ENCODE measurements at places on chromosomes 12 and 14.

- DNase-seq: peak; percentile 87
Observed at GRCh38 chr12:57280211-57281062, 29.4 kb upstream of the STAC3 start.

GRCh38 chr12:15831315-15831978, 42.3 kb upstream of the EPS8 start:
- DNase-seq: no peak

GRCh38 chr14:72892103-72892878, 1.6 kb downstream of the DPF3 start:
- peak; percentile 37 for DNase-seq

GRCh38 chr12:6977653-6978052, 6.9 kb downstream of the EMG1 start:
- no peak for DNase-seq

- DNase-seq: no peak
Observed at GRCh38 chr12:8773461-8773860, 49.0 kb upstream of the A2ML1 start.

DNA sequence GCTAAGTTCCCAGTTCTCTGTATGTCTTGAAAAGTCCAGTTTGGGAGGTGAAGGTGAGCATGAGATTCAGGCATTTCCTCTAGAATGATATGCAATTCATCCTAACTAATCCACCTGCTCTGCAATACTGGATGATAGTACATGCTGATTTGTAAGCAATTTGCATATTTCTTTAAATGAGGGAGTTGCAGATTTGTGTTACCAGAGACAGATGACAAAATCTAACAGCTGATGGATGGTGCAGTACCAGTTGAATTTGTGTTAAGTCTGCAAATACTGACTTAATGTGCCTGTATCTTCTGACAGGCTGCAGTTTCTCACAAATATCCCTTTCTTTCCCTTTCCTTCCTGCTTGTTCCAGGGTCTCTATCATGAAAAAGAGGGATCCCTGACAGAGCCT, 76.4 kb upstream of the MBIP start:
- DNase-seq: no peak

DNA sequence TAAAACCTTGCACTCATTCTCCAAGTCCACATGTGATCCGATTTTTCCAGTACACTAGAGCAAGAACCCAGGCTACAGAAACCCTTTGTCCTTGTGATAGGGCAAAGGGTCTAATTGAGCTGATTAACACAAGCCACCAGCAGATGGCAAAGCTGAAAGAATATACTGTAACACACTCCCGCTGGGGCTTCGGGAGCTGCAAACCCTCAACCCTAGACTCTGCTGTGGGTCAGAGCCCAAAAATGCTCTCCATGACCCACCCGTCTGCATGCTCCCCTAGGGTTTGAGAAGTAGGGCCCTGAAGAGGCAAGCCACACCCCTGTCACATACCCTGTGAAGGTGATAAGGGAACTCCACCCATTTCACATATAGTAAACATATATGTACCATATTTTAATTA, 33.6 kb upstream of the PCNX1 start:
- peak; percentile 34 for DNase-seq

GRCh38 chr14:60636879-60637478, 12.3 kb downstream of the SIX1 start:
- DNase-seq: no peak

DNA sequence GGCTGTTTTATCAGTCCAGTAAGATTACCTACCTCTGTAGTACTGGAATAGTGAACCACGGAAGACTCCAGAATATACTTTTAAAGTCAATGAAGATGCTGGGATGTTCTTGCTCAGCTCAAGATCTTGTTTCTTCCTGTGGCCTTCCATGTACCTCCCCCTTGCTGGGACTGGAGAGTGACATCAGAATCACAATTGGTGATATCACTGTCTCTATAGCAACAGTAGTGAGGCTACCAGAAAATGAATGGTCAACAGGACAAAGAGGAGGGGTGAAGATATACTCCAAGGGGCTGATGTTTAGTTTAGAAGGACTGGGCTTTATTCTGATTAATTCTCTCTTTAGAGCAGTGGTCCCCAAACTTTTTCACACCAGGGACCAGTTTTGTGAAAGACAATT, 3.8 kb downstream of the AKAP3 start:
- no peak for DNase-seq

DNA sequence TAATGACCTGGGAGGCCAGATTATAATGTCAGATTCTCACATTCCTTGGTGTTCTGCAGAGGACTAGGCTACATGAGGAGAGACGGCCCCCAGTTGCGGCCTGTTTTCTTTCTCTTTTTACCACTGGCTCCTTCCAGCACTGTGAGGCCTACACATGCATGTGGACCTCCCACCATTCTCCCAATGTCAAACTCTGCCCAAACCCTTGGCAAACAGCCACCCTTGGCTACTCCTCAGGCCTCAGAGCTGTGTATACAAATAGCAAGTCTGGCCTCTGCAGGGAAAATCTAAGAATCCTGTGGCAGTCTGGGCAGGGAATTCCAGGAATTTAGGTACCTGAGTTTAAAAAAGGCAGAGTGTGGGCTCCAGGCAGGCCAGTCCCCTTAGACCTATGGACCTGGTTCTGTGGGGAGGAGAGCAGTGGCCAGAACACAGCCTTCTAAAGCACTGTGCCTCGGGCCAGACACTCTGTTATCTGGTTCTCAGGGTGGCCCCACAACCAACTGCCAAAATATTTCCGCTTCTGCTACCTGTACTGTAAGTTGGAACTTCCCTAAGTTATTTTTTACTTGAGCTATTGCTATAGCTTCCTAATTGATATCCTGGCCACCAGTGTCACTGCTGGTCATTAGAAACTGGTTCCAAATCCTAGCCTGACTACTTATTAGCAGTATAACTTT, 19.9 kb upstream of the NEDD1 start:
- no peak for DNase-seq

DNA sequence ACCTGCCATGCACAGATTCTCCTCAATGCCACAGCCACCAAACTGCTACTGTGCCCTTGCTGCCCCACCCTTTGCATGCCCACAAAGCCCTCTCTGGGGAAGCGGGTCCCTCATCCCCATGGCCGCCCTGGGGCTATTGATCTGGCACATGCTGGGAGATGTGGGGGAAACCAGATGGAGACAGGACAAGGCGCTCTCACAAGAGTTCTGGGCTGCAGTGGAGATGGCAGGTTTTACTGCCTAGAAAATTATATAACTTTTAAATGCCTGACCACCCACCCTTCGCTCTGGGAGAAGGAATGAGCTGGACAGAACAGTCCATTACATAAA, 10.6 kb upstream of the PIP4K2C start:
- no peak for DNase-seq

DNA sequence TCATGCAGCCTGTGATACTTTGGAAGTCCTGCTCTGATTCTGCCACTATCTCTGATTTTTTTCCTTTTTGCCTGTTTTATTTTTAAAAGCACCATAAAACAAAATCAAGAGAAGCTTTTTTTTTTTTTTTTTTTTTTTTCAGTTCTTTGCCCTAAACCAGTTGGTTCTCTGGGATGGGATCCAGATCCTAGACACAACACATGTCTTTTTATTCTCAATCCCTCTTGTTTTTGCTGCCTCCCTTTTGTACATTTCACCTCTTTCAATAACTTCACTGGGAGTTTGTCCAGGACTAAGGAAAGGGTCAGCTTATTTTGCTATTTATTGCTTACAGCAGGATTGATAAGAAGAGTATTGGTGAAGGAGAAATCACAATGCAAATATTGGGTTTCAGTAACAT, 139.4 kb downstream of the GRIP1 start:
- no peak for DNase-seq

GRCh38 chr12:101480849-101481248, 5.7 kb downstream of the SPIC start:
- no peak for DNase-seq

GRCh38 chr14:61342486-61342885, 21.1 kb downstream of the PRKCH start:
- DNase-seq: no peak

DNA sequence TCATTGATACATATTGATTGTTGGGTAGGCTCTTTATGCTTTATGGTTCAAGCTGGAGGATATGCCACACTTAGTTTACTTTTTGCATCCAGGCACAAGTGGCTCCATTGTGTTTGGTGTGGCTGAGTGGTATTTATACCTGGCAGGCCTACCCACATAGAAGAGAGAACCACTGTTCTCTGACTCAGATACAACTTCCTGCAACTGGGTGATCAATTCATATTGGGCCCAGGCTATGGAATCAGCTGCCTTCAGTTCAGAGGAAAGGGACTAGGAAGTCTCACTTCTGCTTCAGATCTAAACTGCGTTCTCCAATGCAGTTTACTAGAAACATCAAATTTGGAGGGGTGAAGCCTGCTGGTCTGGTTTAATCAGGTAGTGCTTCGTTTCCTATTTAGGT, 49.8 kb upstream of the LRRK2 start:
- no peak for DNase-seq

DNA sequence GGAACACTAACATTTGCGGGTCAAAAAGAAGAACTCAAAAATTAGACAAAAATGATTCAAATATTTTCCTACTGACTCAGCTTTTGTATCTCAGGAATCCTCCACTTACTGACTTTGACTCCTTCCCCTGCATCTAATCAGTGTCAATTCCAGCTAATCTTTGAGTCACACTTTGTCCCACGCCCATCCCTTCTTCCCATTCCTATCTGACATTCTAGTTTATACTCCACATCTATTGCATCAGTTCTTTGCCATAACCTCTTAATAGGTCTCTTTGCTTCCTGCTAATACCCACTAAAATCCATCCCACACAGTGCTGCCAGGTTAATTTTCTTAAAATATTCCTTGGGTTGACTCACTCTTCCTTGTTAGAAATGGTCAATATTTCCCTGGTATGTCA, 19.1 kb downstream of the BBS10 start:
- DNase-seq: peak; percentile 74

DNA sequence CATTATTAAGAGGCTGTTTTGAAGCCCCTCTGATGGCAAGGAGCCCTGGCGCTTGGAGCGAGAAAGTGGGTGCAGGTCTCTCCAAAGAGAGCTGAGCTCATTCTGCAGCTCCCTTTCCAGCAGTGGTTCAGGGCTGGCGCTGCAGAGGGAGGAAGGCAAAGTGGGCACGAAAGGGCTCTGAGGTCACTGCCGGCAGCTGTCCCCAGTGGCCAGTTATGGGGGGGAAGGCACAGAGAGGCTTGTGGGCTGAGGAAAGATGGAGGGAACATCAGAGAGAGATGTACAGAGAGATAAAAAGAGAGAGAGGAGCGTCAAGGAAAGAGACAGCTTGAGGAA, 75.2 kb upstream of the TBX5 start:
- DNase-seq: no peak

GRCh38 chr12:2691345-2692071, 103.3 kb upstream of the FKBP4 start:
- DNase-seq: no peak

DNA sequence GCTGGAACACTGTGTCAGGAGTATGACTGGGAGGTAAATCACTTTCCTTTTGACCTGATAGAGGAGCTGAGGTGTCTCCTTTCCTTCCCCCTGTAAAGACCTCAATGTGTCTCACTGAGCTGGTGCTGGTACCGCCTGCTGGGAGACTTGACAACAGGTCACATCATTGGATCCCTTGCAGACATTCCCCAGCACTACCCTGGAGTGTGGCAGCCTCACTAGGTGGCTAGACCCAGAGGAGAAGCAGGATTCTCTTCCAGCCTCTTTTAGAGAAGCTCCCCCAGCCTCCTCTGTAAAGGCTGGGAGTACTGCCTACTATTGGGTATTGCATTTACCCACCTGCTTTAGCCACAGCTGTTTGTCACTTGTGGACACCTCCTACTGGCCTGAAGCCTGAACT, 223.9 kb downstream of the ADGRD1 start:
- DNase-seq: no peak

DNA sequence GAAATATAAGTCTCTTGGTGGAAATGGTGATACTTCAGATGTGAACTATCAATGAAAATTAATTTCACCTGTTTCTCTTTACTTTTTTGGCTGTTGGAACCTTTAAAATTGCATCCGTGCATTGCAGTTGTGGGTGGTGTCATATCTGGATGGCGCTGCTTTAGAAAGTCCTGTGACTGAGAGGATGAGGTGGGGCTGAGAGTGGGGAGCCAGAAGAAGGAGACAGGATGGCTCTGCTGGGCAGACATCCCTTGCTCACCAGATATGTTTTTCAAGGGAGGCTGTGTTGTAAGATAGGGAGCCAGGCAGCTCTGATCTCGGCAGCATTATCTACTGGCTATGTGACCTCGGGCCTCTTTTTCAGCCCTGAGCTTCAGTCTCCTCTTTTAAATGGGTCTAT, 12.7 kb downstream of the ASB2 start:
- DNase-seq: no peak

GRCh38 chr14:82055515-82056115, 522.0 kb upstream of the SEL1L start:
- no peak for DNase-seq

DNA sequence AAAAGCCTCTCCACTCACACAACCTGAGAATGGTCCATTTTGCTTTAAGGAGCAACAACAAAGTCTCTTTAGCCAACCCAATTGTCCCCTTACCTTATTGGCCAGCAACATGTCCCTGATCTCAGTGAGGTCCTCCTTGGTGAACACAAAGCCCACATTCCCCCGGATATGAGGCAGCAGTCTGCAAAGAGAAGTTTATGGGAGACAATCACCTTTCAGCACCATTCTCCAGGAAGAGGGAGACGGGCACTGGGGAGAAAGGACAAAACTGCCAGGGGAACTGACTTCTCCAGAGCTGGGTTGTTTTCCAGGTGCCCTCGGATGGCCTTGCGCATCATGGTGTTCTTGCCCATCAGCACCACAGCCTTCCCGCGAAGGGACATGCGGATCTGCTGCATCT, 1.9 kb downstream of the RPLP0 start:
- DNase-seq: no peak

- DNase-seq: no peak
Observed at GRCh38 chr14:33767586-33768457, 183.1 kb downstream of the EGLN3 start.

- no peak for DNase-seq
Observed at GRCh38 chr12:113368331-113368730, 9.9 kb downstream of the PLBD2 start.

- DNase-seq: no peak
Observed at GRCh38 chr14:100363053-100363452, 39.9 kb downstream of the SLC25A47 start.

GRCh38 chr14:68583548-68584280, 209.2 kb downstream of the ZFP36L1 start:
- DNase-seq: no peak

DNA sequence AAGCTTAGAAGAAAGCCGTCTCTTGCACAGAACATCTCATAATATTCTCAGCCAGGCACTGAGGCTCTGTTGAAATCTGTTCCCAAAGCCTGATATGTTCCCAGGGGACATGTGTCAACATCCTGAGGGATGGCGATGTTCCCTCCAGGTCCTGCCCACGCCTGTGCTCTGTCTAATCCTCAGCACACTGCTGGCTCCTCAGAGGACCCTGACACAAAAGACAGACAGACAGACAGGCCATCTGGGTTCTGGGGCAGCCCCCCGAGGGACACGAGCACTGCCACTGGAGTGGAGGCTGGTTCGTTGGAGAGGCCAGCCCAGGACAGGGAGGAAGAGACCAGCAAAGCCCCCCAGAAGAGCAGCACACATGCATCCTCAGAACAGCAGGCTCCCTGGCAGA, 27.8 kb downstream of the CHGA start:
- DNase-seq: no peak

GRCh38 chr12:132276827-132277373, 52.5 kb downstream of the GALNT9 start:
- DNase-seq: no peak
